ENCODE measurements at places on chromosomes 16 and 17. TPM values are rescaled to one million over a fixed set of nuclear protein-coding genes. Genes with fewer than 3 reads are reported as not detected.

GPR142 gene
- not detected for total RNA-seq

KRT38 gene
- total RNA-seq: not detected

SSTR5 gene
- total RNA-seq: not detected

NOS2 gene
- 1.0 TPM for total RNA-seq

TAT gene
- total RNA-seq: not detected

SRCAP gene
- total RNA-seq: 4.1 TPM

CD19 gene
- 0.10 TPM for total RNA-seq

KRT17 gene
- total RNA-seq: not detected

PYY gene
- not detected for total RNA-seq

MIF4GD gene
- total RNA-seq: 15.1 TPM

HOXB7 gene
- total RNA-seq: 12.8 TPM

- no peak for DNase-seq
Measured at GRCh38 chr16:61721544-61721943, 314.7 kb downstream of the CDH8 start.

DNA sequence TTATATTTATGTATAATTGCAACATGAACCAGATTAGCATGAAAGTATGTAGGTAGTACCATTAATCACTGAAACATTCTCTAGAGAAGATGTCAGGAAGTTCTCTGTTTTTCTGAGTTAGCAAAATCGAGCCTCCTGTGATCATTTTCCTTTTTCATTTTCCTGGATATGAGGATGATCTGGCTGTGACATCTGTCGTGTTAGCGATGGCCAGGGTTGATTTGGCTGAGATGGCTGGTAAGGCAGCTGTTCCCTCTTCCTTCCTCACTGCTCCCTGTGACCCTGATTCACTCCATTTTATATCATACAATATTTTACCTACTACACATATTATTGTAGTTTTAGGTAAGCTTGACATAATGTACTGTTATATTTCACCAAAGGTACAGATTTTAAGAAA is 10.3 kb downstream of the CNTNAP4 start:
- DNase-seq: peak; percentile 90

DNA sequence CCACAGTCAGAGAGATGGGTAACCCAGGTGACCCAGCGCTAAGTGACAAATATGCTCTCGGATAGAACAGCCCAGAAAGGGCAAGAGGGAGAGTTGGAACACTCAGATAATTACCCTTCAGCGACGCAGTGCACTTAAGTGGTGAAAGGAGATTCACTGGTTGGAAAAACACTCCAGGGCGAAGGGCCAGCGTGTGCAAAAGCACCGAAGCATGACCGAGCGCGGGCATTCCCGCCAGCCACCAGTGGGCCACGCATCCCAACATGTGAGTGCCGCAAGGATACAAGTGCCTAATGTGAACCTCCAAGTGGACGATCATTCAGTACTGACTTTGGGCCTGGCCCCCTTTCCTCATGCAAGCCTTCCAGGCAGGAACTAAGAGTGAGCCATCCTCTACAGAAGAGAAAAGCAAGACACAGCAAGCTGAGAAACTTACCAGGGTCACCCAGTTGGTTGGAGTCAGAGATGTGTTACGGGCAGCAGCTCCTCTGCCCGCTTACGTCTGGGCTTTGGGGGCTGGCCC is 258.4 kb downstream of the C16orf95 start:
- no peak for DNase-seq

DNA sequence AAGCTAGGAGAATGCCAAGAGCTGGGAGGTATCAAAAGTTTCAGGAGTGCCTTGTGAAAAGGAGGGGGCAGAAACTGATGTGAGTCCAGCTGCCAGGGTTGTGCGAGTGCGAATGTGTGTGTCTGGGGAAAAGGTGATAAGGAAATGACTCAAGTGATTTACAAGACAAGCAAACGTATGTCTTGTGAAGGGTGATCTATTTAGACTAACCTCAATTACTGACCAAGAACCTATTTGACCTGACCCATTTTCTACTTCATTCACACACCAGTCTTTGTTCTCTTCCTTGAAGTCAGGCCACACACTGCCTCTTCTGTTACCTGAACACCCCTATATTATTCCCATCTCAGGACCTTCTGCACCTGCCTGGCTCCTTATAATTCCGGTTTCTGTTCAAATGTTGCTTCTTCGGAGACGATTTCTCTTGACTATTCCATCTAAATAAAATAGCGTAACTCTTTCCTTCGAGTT is 1.0 kb downstream of the GDE1 start:
- DNase-seq: peak; percentile 19

DNA sequence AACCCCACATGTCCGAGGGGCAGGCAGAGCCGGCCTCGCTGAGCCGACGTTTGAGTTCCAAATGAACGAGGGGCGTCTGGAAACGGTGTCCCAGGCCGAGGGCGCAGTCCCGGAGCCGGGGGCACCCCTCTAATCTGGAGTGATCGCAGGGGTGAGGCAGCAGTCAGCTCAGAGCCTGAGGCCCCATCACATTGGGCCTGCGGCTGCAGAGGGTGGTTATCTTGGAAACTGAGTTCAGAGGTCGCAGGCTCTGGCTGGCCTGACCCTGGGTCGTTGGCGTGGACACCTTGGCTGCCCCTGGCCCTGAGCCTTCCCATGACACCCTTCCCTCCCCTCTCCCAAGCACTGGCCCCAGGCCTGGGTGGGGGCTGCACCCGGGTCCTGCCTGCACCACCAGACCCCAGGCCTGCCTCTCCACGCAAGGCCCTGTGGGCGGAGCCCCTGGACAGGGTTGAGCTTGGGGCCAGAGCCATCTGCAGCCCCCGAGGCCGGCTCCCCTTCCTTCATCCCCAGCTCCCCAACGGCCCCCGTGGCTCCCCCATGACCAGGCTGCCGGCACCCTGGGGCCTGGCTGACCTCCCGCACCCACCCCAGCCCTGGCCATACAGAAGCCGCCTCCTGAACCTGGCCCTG is 45.6 kb downstream of the ZFPM1 start:
- no peak for DNase-seq

- no peak for DNase-seq
Measured at GRCh38 chr16:48576927-48577326, 33.1 kb downstream of the N4BP1 start.

DNA sequence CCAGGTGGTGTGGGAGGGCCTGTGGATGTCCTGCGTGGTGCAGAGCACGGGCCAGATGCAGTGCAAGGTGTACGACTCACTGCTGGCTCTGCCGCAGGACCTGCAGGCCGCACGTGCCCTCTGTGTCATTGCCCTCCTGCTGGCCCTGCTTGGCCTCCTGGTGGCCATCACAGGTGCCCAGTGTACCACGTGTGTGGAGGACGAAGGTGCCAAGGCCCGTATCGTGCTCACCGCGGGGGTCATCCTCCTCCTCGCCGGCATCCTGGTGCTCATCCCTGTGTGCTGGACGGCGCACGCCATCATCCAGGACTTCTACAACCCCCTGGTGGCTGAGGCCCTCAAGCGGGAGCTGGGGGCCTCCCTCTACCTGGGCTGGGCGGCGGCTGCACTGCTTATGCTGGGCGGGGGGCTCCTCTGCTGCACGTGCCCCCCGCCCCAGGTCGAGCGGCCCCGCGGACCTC is 798 bp downstream of the CLDN9 start:
- DNase-seq: no peak

DNA sequence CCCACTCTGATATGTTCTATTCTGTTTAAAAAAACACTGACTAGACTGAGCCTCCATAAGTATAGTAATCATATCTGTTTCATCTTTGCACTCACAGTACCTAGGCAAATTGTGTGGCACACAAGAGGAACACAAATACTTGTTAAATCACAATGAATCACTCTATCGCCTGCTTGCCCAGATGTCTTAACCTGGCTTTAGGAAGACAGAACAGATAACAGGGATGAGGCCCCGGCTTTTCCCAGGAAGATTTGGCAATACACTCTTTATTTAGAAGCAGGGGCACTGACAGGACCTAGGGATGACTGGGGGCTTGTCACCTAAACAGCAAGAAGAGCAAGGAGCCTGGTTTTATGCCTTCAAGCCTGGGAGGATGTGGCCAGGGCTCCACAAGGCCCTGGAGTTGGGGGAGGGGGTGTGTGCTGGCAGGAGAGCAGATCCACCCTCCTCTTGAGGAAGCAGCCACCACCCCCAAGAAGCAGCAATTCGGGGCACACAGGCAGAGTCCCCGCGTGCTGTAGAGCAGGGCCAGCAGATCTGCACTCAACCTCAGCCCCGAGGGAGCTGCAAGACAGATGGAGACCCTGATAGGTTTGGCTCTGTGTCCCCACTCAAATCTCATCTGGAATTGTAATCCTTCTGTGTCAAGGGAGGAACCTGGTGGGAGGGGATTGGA is 41.0 kb upstream of the KSR1 start:
- no peak for DNase-seq

DNA sequence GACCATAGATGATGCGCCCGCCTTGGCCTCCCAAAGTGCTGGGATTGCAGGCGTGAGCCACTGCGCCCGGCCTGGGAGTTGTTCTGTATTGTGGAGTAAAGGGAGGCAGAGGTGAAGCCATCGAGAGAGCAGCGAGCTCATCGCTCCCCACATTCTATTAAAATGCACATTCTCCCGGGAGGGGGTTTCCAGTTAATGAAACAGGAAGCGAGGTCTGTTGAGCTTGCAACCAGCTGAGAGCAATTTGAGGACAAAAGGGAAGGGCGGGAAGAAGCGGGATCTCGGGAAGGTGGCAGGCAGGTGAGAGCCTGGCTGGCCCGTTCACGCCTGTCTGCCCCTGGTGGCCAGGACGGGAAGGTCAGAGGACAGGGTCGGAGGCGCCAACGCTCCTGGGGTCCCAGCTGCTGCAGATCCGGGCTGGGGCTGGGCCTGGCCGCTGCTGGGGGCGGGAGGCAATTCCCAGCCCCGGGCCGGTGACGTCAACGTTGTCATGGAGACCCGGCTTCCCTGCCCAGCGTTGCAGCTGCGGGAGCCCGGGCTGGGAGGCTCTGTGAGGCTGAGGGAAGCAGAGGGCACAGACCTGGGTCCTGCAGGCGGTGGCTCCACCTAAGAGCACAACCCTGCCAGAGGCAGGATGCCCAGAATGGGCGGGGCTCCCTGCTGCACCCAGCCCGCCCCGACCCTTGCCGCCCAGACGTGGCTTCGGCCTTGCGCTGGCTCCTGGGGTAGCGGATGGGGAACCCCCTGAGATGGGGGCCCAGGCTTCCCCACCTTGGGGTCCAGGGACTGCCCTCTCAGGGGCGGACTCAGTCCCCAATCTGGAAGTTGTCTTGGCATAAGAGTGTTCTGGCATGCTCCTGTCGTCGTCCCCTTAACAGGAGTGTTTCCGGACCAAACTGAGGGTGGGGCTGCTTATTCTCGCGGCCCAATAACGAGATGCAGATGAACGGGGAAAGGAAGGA is 48.7 kb upstream of the PLCG2 start:
- peak; percentile 70 for DNase-seq

- DNase-seq: no peak
Measured at GRCh38 chr17:83099570-83100181, 20.3 kb downstream of the METRNL start.

GRCh38 chr17:4898351-4898750 is 985 bp upstream of the C17orf107 start:
- no peak for DNase-seq

DNA sequence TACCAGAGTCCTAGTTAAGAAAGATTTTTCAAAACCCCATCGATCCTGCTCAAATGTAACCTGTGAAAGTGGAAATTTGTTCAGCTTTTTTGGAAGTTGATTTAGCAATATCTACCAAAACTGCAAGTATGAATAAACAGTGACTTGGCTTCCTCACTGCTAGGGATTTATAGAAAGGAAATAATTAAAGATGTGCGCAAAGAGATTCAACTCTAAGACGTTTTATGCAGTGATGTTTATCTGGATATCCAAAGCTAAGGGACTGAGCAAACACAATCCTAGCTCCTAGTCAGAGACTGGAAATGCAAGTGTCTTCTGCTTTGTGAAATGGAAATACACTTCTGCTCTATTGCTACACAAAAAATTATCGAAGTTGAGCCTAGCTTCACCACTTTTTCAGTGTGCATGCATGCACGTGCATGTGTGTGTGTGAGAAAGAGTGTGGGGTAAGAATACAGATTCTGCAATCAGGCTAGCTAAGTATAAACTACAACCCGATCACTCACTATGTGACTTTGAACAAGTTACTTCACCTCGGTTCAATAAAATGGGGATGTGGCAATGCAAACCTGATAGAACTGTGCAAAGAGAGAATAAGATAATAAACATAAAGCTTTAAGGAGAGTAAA is 52.1 kb upstream of the FOXF1 start:
- DNase-seq: no peak

DNA sequence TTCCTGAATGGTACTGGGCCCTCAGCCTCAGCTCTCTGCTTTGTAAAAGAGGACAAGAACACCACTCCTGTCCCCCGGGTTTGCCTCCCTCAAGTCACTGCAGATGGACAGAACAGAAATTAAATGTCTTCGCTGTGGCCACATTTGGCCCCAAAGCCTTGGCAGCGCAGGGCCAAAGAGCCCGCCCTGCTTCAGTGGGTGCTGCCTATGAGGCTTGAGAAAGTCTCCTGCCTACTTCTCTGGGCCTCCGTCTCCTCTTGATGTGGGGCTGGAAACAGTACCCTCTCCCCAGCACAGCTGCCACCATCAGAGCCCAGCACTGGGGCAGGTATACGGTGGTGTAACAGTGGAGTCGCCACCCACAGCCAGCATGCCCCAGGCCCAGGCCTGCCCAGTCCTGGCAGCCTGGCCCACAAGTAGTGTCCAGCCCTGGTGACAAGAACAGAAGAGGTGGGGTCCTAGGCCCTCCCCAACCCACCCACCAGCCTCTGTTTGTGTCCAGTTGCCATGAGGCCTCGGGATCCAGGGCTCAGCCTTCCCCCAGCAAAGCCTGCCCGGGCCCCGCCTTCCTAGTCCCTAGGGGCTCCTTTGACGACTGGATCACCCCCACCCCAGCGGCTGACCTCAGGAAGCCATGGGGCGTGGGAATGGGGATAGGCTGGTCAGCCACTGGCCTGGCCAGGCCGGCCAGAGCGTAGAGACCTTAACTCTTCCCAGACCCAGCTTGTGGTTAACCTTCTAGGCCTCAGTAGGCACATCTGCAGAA is 3.9 kb upstream of the TPPP3 start:
- no peak for DNase-seq

DNA sequence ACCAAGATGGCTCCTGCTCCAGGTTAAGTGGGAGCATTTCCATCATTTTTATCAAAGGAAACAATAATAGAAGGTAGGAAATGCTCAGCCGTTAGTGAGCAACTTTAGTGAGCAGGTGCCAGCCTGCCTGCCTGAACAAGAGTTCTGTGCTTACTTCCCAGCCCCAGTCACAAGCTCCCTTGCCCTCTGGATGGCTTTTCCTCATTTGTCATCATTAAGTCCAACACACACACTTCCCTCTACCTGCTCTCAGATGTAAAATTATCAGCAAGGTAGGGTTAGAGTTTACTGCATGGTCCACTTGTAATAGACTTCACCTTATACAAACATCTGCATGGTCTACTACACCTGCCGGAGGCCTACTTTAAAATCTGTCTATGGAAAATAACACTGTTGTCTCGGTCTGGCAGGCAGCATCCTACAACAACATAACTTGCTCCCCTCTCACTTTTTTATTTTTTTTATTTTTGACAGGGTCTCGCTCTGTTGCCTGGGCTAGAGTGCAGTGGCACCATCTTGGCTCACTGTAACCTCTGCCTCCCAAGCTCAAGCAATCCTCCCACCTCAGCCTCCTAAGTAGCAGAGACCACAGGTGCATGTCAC is 12.7 kb downstream of the TEX2 start:
- DNase-seq: no peak

GRCh38 chr17:62700964-62701705 is 73.7 kb downstream of the MRC2 start:
- DNase-seq: no peak

- no peak for DNase-seq
Measured at GRCh38 chr16:55280587-55280986, 43.4 kb upstream of the IRX6 start.

GRCh38 chr17:40926341-40926740 is 11.1 kb downstream of the KRT23 start:
- DNase-seq: no peak
